ENCODE measurements at places on chromosomes 2 and 18. TPM values are rescaled to one million over a fixed set of nuclear protein-coding genes. Genes with fewer than 3 reads are reported as not detected.

CYP27C1 gene
- total RNA-seq = not detected

GPN1 gene
- 13.1 TPM for total RNA-seq

DNA sequence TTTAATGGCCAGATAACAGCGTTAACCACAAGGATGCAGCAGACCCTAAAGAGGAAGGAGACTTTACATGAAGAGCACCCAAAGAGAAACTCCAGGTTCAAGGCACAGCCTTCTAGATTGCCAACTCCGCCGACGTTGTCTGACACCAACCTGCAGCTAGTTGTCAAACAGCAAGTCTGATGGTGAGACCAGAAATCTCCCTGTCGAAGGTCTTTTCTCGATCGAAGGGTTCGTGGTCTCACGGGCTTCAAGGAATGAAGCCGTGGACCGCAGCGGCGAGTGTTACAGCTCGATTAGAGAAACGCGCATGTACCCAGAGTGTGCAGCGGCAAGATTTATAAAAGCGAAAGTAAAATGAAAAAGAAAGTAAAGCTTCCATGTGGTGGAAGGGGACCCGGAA is 656.3 kb downstream of the XIRP2 start:
- H3K27me3 ChIP-seq = no peaks in the 10 kb centered on the region
- H3K36me3 ChIP-seq = no peaks in the 10 kb centered on the region
- H3K4me3 ChIP-seq = no peak overlapping the region
- H3K4me1 ChIP-seq = no peaks in the 10 kb centered on the region
- DNase-seq = no peak
- no peak overlapping the region for H3K27ac ChIP-seq

- H3K4me3 ChIP-seq = no peak overlapping the region
- DNase-seq = no peak
- no peaks in the 10 kb centered on the region for H3K4me1 ChIP-seq
- no peaks in the 10 kb centered on the region for H3K27me3 ChIP-seq
- H3K36me3 ChIP-seq = no peaks in the 10 kb centered on the region
These were observed 443.6 kb downstream of the TDRD15 start for GRCh38 chr2:21567395-21567794.

DNA sequence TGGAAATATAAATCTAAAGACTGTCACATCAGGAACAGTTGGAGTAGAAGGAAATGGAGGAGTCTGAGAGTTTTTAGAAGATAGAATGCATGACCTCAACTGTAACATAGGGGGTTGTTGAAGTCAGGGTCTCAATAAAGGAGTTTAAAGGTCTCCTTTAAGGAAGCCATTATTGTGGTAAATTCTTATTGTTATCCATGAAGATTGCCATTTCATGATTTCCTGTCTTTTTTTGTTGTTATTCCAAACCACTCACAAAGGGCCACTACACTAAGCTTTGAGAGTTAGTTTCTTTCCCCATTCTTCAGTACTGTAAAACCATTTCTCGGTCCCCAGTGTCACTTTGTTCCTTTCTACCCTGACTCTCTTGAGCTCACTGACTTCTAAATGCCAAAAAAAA is 134.0 kb downstream of the DTNA start:
- no peak overlapping the region for H3K4me3 ChIP-seq
- H3K36me3 ChIP-seq = peaks cover 7% of the 10 kb centered on the region
- H3K27me3 ChIP-seq = no peaks in the 10 kb centered on the region
- H3K4me1 ChIP-seq = no peaks in the 10 kb centered on the region
- H3K27ac ChIP-seq = no peak overlapping the region
- DNase-seq = no peak

DNA sequence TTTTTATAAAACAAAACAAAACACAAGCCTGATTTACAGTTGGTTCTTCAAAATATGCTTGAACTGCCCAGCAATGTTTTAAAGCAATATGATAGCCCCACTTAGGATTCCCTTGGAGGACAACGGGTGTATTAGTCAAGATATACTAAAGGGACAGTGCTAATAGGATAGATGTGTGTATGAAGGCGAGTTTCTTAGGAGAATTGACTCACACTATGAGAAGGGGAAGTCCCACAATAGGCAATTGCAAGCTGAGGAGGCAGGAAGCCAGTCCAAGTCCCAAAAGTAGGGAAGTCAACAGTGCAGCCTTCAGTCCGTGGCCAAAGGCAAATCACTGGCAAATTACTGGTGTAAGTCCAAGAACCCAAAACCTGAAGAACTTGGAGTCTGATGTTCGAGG is 167.9 kb downstream of the CBLN2 start:
- no peaks in the 10 kb centered on the region for H3K36me3 ChIP-seq
- no peaks in the 10 kb centered on the region for H3K4me1 ChIP-seq
- DNase-seq = no peak
- no peak overlapping the region for H3K27ac ChIP-seq
- no peak overlapping the region for H3K4me3 ChIP-seq

- DNase-seq = no peak
- peaks cover 60% of the 10 kb centered on the region for H3K36me3 ChIP-seq
- no peak overlapping the region for H3K27ac ChIP-seq
- no peaks in the 10 kb centered on the region for H3K27me3 ChIP-seq
These were observed 16.7 kb downstream of the DDX1 start for GRCh38 chr2:15608392-15608761.

DNA sequence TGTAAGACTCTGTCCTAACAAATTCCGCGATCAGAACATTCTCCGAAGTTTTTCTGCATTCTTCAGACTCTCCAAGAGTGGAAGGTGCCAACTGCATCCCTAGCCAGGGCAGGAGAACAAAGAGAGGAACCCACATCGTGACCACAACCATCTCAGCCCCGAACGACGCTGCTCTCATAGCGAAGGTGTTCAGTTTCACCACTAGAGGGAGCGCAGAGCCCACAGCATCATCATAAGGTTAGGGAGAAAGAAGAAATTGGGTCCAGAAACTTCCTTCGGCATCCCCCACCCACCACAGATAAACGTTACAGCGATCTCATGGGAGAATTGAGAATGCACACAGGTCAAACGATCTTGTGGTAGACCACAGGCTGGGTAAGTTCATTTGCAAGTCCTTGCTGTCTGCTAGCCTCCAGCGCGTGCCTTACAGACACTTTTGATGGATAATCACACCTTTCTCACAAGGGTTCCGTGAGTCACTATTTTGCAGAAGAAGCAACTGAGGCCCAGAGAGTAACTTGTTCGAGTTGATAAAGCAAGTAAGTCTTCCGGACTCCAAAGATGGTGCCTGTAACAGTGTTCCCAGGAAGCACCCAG is 53.7 kb upstream of the ARL4C start:
- peak; percentile 71 for DNase-seq
- H3K36me3 ChIP-seq = no peaks in the 10 kb centered on the region
- H3K27me3 ChIP-seq = no peaks in the 10 kb centered on the region
- H3K27ac ChIP-seq = no peak overlapping the region

GRCh38 chr18:79771446-79772107 is 26.2 kb upstream of the KCNG2 start:
- H3K27ac ChIP-seq = no peak overlapping the region
- H3K4me3 ChIP-seq = no peak overlapping the region
- DNase-seq = no peak
- no peaks in the 10 kb centered on the region for H3K4me1 ChIP-seq
